ENCODE measurements at places on chromosomes 6 and 20. TPM values are rescaled to one million over a fixed set of nuclear protein-coding genes. Genes with fewer than 3 reads are reported as not detected.

The BNIP5 gene
- polyA plus RNA-seq: not detected

The GSTA3 gene
- polyA plus RNA-seq: not detected

The RHAG gene
- not detected for polyA plus RNA-seq

The LBP gene
- not detected for polyA plus RNA-seq

The GUCA1A gene
- polyA plus RNA-seq: 0.20 TPM

The TTBK1 gene
- 37.9 TPM for polyA plus RNA-seq

The RRAGD gene
- 38.8 TPM for polyA plus RNA-seq

The ZBTB24 gene
- 4.5 TPM for polyA plus RNA-seq

The OR2H1 gene
- polyA plus RNA-seq: not detected

The SMIM29 gene
- polyA plus RNA-seq: 92.4 TPM

The RRP36 gene
- 58.7 TPM for polyA plus RNA-seq

The MYBL2 gene
- 148 TPM for polyA plus RNA-seq

The MCCD1 gene
- polyA plus RNA-seq: not detected

The EPPIN gene
- not detected for polyA plus RNA-seq

The SLC52A3 gene
- polyA plus RNA-seq: 7.4 TPM

The MATN4 gene
- polyA plus RNA-seq: 0.20 TPM

The XKR7 gene
- polyA plus RNA-seq: 16.0 TPM

The CST3 gene
- polyA plus RNA-seq: 1,324 TPM

The ULBP1 gene
- 2.3 TPM for polyA plus RNA-seq

All from brain (organoid and tissue), 16 donors.